ENCODE measurements at places on chromosomes 1 and 21.

DNA sequence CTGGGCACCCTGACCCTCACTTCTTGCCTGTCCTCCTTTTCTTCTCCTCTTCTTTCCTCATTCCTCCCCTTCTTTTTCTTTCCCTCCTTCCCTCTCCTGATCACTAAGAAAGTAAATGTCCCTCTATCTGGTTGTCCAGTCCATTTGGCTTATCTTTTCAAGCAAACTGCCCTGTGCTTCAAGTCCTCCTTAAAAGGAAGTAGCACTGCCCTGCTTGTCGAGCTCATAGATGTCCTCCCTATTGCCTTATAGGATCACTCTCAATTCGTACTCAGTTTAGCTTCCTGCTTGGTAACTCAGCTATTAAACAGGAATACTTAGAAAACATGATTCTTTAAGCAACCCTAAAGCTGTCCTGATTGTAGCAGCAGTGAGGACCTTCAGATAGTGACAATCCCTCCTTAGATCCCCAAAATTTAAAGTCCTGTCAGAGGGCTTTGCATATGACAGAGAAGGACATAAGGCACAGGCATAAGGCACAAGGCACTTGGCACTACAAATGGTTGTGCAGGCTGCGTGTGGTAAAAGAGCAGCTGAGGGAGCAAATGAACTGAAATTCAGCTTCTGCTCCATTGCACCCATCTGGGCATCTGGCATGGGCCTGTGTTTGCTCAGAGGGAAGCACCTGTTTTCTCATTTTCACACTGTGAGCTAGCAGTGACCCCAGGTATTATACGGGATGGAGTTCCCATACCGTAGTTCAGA is 26.1 kb upstream of the SLAMF6 start:
- DNase-seq: no peak

- DNase-seq: no peak
Measured at GRCh38 chr1:183841550-183841949, 36.6 kb downstream of the RGL1 start.

DNA sequence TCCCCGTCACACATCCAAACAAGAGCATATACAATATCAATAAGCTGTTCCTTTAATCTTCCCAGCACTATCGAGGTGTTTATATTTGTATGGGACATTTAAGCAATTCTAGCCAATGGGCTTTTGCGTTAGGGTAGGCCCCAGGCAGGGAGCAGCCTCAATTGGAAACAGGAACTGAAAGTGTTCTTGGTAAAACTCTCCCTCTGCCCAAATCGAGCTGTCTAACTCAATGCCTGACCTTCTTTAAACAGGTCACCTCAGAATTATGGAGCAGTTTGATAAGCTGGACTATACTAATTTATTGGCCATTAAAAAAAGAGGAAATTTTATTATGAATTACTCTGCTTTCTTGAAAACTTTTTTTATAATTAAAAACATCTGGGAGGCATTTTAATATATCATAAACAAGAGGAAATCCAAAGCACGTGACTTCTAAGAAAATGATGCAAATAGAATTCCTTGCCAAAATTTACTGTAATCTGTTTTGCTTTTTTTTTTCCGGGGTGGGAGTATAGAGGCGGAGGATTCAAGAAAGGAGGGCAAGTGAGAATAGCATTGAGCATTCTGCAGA is 498.1 kb downstream of the LMO4 start:
- DNase-seq: no peak

GRCh38 chr1:245301162-245301580 is 146.4 kb downstream of the KIF26B start:
- DNase-seq: no peak

- no peak for DNase-seq
Measured at GRCh38 chr1:173063171-173063570, 12.4 kb upstream of the TNFSF18 start.

DNA sequence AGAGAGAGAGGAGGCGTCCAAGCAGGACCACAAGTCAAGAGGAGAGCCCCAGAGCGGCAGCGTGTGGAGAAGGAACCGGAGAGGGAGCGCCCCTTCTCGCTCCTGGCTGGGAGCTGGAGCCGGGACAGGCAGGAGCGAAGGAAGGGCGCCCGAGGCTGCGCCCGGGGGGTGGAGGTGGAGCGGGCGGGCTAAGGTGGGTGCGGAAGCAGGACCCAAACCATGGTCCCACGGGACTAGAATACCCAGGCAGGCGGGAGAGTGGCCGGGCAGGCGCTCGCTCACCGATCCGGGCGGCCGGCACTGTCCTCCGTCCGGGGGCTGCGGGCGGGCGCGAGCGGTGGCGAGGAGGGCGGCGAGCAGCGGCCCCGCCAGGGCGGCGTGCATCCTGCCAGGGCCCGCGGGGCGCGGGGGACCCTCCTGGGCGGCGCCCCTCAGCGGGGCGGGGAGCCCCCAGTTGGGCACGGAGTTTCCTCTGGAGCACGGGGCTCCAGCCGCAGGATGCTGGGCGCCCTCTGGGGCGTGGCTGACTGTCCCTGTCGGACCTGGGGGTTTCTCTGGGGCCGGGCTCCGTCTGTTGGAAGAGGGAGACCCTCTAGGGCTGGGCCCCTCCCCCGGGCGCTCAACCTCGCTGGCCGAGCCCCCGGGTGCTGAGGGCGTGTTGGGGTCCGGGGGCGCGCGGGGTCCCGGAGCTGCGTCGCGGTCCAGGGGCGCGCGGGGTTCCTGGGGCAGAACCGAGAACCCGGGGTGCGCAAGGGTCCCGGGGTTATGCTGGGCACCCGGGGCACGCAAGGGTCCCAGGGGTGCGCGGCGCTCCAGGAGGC is 569 bp downstream of the TRABD2B start:
- DNase-seq: no peak

DNA sequence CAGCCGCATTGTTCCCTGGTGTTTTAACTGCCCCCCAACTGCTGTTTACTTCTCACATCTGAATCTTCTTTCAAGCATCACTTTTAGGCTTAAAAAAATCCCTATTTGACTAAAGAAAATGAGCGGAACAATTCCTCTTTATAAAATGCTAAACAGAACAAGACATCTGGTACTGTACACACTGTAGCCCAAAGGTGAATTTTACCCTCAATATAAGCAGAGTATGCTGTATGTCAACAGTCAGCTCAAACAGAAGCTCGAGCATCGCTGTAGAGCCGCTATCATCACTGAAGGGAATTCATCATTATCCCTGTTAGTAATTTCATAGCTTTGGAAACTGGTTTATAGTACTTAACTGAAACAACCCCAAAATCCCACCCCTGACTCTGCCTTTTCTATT is 85.3 kb downstream of the LRRC8D start:
- no peak for DNase-seq

DNA sequence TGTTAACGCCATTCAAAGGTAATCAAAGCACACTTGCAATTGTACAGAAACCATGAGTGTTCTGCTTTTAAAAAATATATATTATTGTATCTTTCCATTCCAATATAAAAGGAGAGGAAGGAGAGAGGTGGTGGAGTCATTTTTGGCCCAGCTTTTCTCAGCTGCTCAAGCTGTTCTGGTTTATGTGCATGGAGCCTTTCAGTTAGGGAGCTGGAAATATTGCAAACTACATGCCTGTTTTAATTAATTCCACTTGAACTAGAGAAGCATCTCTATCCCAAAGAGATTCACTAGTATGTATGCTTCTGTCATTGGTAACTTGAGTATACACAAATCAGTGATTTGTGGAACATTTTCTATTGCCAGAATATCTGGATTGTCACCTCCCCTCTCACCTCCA is 28.5 kb upstream of the C1orf105 start:
- DNase-seq: no peak

GRCh38 chr1:96234299-96234698 is 487.3 kb upstream of the PTBP2 start:
- no peak for DNase-seq

DNA sequence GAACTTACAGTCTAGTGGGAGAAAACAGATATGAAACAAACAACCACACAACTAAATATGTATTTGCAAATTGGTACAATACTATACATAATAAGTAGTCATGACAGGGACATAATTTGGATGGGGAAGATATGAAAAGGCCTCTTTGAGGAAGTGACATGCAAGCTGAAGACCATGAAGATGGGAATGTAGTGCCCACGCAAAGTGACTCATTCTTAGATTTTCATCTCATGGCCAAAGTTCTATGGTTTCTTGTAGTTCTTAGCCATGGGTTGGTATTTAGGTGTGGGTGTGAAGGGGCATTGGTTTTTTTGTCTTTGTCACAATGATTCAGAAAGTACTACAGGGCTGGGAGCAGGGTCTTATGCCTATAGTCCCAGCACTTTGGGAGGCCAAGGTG is 105.4 kb upstream of the FAM78B start:
- DNase-seq: no peak

- DNase-seq: no peak
Measured at GRCh38 chr1:55526716-55527115, 311.6 kb upstream of the USP24 start.

DNA sequence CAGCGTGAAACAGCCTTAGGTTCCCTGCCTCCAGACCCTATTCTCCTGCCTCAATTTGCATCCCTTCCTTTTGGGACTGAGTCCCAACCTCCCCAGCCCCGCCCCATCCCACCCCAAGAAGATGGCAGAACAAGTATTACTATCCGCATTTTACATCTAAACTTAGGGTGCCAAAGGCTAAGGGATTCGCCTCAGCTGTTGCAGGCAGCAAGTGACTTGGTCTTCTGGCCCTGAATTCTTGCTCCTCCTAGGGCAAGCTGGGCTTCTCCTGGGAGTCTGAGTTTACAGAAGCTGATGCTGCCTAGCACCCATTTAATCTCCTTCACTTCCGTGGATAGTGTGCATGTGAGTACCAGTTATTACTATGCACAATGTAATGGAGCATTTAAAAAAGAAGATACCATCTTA is 161.3 kb upstream of the NR5A2 start:
- no peak for DNase-seq

- DNase-seq: no peak
Measured at GRCh38 chr1:181669246-181669645, 185.9 kb downstream of the CACNA1E start.

DNA sequence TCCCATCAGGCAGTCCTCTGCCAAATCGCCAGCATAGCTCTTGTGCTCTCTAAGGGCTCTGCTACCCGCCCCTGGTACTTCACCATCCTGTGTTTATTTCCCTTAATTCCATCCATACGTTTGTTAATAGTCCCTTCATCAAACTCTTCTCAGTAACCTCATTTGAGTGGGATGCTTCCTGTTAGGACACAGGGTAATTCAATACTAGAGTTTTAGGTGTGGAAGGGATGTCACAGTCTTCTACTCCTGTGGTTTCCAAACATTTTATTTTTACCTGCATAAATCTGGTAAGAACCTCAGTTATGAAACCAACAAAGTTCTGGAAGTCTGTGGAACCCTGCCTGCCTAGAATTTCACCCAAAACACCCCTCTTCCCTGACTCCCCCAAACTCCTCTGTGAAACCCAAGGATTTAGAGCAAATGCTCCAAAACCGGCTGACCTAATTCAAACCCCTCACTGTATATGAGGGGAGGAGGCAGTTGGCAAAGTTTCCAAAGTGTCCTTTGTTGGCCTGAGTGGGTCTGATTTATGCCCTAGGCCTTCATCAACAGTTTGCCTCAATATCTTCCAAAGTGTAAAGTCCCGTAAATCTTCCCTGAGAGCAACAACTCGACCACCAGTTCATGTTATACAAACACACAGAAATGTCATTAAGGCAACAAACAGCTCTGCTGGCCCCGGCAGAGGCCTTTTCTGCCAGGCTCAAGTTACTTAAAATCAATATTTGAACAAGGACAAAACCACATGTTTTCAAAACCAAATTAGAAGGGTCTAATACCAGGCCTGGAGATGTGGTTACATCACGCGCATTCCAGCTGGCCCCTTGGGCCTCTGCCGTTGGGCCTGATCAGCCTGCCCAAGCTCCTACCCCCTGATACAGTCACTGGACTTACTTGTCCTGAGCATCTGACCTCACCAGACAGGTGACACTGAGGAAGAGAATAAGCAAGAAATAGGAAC is 82.4 kb upstream of the FGGY start:
- no peak for DNase-seq

DNA sequence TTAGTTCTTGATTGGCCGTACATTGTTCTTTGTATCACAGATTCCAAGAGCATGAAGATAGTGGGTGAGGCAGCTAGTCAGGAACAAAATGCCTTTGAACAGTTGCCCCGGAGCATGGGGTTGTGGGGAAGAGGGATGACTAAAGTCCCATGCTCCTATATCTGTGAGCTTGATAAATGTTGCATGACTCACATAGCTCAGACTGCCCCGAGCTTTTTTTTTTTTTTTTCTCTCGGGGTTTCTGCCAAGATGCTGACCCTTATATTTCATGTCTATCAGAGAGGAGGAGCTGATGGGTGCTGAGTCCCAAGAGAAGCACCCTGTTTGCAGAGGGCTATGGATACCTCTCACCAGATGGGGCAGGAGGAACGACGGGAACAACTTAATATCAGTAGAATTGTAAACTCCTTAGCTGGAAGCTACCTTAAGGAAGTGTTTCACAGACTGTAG is 40.6 kb downstream of the SRRM1 start:
- no peak for DNase-seq

DNA sequence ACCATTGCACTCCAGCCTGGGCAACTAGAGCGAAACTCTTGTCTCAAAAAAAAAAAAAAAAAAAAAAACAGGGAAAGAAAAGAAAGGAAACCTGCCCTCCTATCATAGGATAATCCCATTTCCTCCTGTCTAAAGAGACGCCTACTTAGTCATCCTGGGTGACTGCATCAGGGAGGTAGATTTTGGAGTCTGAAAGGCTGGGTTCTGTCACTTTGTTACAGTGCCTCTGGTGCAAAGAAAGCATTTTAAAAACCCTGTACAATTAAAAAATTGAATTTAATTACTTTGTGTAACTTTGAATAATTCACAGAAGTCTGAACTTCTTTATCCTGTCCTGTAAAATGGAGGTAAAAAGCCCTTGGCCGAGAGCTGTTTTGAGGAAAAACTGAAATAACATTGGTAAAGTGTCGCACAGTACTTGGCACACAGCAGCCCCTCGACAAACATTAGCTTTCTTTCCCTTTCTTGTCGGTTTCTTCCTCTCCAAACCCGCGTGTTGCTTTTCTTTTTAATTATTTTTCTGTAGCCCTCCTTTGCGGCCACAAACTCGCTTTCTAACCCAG is 657 bp upstream of the HDAC1 start:
- DNase-seq: no peak

DNA sequence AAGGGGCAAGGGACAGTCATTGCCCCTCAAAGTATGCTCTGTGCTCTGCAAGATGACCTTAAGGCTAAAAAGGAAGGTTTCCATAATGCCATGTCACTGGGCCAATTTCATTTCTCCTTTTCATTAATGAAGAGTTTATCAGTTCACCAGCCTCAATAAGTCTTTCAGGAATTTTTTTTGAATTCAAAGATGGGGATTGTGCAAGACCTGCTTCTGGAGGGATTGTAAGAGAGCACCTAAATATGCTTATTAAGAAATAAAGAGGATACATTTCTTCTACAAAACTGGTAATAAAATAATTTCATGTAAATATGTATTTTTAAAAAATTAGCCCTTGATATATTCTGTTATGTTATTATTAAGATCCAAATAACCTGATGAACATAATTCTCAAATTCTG is 86.8 kb upstream of the RGS4 start:
- DNase-seq: no peak

GRCh38 chr1:156750191-156750672 is 1.2 kb downstream of the HDGF start:
- no peak for DNase-seq

GRCh38 chr1:62508187-62508758 is 71.4 kb downstream of the USP1 start:
- DNase-seq: no peak
